ENCODE measurements at places on chromosomes 7 and 10.

GRCh38 chr10:48798481-48799254 is 114.0 kb downstream of the WDFY4 start:
- no peak for DNase-seq

DNA sequence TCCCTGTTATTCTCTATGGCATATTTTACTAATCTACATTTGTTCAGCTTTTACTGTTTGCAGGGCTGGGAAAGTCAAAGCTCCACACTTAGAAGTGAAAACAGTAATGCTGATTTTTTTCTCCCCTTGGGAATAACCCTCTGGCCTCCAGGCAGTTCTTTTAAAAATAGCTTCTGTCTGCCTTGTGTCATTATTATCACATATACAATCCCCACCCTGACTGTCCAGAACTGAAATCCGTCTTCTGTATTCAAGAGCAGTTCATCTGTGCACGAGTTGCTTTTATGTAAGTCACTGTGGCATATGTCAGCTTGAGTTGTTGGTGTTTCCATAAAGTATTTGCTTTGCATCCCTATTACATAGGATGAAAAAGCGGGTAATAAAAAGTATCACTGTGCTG is 1221.1 kb upstream of the CELF2 start:
- no peak for DNase-seq

DNA sequence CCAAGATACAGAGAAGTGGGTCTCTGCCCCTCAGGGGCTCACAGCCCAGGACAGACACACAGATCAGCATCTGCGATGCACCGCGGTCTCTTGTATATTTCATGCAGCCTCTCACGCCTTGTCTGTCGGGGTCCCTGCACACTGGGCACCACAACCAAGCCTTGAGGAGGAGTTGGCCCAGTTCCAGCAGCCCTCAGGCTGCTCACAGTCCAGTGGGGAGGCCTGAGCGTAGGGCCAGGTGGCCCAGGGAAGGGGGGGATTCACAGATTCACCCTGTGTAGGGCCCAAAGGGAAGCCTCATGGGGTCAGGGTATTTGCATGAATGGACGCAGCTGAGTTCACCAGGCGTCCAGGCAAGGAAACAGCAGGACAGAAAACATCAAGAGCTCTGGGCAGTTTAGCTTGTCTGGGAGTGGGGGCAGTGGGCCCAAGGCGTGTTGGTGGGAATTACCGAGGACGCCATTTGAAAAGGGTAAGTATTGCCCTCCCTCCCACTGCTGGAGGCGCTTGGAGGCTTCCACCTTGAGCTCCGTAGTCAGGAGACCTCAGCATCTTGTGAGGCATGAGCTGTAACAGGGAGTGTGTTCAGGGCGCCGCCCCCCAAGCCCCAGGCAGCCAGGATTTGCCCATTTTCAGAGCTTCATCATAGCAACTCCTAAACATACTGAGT is 129.1 kb upstream of the CHST15 start:
- no peak for DNase-seq

DNA sequence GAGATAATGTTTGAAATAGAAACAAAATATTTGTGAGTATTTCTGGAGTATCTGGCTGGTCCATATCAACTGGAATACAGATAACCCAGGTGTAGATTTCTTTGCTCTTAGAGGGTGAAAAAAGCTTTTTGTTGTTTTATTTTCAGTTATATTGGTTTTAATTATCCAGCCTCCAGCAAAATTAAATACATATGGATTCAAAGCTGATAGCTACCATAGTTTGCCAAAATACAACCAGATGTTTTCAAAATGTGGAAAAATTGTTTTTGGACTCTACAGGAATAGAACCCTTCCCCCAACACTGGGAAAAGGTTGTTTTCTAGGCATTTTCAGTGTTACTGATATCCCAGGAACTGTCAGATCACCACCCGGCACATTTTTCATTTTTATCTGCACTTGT is 30.1 kb downstream of the LRRC17 start:
- DNase-seq = no peak

DNA sequence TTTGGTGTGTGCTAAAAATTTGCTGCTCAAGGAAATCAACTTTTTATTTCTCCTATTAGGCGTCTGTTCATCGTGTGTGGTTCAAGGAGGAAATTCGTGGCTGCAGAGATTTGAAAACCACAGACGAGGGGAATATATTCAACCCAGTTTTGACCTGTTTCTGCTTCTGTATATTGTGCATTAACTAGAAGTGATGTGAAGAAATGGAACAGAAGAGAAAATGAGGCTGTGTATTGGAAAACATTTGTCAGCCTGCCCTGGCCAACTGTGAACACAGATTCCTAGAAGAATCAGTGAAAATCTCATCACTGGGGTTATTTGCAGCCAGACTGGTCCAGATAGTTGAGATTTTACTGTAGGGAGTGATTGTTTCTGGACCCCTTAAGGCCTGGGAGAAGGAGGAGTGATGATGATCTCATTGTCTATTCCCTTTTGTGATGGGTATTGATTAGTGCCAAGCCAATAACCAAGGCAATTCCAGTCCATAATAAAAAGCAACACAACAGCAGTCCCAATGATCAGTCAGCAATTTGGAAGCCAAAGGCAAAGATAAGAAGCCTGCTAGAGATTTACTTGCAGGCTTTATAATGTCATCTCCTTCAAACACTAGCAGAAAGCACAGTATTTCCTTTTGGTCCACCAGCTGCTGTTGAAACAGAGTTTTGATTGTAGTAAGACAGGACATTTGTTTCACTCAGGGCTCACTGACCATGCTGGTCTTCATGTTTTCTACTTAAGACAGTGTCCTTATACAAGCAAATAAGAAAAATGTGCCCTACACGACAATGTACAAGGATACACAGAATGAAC is 339.4 kb downstream of the PRPF18 start:
- DNase-seq = no peak

- no peak for DNase-seq
These were observed 45.4 kb upstream of the CACNB2 start for GRCh38 chr10:18094793-18095192.

DNA sequence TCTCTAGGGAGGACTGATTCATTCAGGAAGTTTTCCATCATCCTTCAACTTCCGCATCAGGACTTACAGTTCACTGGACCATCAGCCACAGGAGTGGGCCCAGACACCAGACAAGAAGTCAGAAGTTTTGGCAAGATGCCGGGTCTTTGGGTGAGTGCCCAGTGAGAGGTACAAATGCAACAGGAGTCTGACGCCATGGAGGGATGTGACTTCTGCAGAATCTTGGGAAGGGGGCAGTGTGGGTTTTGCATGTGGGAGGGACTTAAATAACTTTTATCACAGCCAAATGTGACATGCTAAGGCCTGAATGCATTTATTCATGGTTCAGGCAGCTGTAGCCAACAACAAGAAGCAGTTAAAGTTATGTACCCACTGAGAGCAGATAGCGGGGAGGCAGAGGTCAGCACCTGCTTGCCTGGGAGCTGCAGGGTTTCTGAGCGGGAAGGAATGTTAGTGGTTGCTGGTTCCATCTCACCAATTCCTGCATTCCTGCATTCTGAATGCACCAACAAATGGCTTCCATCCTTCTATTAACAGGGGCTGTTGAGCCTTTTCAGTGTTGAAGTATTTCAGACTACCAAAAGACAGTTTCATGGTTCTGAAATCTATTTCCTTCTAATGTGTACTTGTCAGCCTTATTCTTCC is 375.2 kb downstream of the PAXIP1 start:
- no peak for DNase-seq

DNA sequence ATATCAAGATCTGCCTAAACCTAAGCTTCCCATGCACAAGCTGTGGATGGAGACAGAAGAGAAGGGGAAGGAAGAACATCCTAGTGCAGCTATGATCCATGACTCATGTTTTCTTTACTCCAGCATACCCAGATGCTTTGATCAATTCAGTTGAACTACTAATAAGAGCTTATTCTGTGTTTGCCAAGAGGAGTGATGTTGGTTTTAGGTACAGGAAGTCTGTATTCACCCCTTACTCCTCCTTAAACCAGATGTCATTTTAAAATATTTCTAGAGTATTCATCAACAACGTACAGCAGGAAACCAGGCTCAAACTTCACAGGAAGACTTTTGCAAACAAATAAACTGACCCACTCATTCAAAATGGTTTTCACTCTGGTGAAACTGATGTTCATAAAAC is 29.2 kb downstream of the PANK1 start:
- no peak for DNase-seq

DNA sequence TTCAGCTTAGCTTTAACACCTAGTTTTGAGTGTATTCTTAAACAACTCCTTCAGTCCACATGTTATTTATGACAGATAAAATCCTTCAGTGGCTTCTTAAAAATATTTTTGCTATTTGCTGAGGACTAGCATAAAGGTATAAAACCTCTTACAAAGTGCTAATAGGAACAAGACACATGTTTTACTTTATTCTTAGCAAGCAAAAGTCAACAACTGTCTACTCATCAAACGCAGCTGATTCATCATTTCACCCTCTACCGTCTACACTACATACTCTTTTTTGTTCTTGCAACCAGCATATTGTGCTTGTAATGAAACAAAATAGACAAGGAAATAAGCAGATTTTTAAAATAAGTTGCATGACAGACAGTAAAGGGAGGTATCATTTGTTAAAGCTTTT is 319.7 kb downstream of the SNX13 start:
- DNase-seq = no peak

GRCh38 chr10:104045151-104046089 is 40.3 kb downstream of the COL17A1 start:
- no peak for DNase-seq

- DNase-seq = no peak
These were observed 491.1 kb upstream of the ZMIZ1 start for GRCh38 chr10:78577712-78578111.

DNA sequence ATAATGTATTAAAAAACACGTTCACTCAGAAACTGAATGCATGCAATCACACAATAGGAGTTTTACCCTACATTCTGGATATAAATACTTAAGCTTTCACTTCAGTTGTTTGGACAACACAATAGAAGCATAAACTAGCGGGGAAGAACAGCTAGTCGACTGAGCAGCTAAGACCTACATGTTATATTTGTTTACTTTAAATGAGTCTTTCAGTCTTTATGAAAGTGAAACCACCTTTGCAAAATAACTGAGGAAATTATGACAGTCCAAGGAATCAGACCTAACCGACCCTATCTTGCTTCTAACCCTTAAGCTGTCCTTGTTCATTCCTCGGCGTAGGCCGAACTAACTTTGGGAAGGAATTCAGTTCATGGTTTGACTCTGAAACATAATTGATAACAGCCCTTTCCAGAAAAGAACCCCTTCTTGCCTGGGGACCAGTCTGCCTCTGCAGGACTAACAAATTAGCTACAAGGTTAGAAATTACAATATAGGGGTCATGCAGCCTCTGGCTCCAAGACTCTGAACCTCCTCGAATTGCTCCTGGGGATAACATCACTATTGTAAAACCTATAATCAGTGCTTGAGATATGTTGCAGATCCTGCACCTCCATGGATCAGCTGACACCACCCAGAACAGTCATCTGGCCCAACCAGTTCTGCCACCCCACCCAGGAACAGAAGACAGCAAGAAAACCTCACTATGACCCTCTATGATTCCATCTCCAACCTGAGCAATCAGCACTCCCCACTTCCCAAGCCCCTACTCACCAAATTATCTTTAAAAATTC is 185.1 kb upstream of the KLF6 start:
- no peak for DNase-seq

DNA sequence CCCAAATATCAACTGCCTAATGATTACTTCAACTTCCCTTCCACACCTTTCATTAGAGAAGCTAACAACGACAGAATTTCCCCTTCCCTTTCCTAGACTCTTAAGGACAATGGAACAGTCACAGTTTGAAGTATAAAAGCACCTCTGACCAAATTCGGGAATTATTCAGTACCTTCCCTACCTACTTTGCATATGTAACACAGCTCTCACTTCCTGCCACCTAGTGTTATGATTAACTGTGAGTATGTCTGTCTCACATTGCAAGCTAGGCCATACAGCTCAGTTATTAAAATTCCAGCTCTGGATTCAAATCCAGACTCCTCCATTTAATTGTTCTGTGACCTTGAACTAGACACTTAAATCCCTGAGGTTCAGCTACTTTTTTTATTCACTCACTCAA is 44.8 kb upstream of the HPSE2 start:
- DNase-seq = no peak

DNA sequence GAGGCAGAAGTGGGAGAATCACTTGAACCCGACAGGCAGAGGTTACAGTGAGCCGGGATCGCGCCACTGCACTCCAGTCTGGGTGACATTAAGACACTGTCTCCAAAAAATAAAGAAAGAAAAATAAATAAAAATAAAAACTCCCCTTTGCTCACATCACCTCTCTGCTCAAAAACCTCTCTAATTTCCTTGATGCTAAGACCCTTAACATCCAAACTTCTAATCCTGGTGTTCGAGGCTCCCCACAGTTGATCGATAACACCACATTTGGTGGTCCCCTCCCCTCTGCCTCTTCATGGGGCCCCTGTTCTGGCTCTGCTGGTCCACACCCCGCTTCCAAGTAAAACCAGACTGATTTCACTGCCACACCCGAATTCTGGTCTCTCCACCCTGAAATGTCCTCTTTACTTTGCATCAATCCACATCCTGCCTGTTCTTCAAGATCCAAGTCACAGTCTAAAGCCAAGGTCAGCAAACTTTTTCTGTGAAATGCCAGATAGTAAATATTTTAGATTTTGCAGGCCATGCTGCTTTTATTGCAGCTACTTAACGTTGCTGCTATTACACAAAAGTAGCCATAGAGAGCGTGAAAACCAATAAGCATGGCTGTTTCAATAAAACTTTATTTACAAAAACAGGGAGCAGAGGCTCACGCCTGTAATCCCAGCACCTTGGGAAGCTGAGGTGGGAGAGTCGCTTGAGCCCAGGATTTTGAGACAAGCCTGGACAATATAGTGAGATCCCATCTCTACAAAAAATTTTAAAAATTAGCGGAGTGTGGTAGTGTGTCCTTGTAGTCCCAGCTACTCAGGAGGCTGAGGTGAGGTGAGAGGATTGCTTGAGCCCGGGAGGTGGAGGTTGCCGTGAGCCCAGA is 11.8 kb downstream of the MOSPD3 start:
- DNase-seq = no peak

- no peak for DNase-seq
These were observed 18.8 kb downstream of the CDC123 start for GRCh38 chr10:12214763-12215218.

DNA sequence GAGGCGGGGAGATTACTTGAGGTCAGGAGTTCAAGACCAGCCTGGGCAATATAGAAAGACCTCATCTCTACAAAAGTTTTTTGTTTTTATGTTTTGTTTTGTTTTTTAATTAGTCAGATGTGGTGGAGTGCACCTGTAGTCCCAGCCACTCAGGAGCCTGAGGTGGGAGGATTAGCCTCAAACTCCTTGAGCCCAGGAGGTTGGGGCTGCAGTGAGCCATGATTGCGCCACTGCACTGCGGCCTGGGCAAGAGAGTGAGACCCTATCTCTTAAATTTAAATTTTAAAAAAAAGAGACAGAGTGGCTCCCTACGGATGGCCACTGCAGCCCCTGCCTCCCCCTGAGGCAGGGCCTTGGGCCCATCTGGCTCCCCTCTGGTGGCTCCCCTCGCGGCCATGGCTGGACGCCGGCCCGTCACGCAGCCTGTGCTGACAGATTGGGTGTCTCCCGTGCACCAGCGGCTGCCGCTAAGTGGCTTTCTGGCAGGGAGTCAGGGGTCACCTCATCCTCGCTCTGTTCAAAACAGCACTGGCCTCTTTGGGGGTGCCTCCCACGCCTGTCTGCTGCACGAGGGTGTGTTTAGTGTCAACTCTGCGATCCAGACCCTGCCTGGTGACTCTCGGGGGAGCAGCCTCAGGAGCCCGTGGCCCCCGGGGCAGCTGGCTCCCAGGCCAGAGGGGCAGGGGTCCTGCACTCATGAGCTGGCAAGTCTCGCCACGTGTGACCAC is 44.4 kb upstream of the ELN start:
- no peak for DNase-seq
